ENCODE measurements at places on chromosomes 5 and 9. TPM values are rescaled to one million over a fixed set of nuclear protein-coding genes. Genes with fewer than 3 reads are reported as not detected.

Gene SLC34A1
- total RNA-seq, result not detected

Gene UNC5A
- total RNA-seq, result 1.1 TPM

DNA sequence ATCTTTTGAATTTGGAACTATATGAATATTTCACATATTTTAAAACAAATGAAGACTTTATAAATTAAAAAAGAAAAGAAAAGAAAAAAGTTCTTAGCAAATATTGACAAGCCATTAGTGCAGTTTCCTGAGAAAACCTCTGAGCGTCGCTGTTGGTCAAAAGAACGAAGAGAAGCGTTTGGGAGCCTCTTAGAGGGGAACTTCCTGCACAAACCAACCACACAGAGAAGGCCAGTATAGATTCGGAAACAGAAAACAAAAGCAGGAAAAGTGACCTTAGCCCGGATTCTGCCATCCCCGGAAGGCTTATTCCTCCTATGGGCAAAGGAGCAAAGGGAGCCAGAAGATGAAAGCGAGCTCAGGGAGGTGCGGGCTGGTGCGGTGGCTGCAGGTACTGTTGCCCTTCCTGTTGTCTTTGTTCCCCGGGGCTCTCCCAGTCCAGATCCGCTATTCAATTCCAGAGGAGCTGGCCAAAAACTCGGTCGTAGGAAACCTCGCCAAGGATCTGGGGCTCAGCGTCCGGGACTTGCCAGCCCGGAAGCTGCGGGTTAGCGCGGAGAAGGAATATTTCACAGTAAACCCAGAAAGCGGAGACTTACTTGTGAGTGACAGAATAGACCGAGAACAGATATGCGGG, at the start of gene PCDHGB2:
PCDHGB2 (plus strand) TSS at position 205 of the 637 bp plus-strand sequence; CDS start at position 347, 142 bp downstream.
- no peak for DNase-seq

DNA sequence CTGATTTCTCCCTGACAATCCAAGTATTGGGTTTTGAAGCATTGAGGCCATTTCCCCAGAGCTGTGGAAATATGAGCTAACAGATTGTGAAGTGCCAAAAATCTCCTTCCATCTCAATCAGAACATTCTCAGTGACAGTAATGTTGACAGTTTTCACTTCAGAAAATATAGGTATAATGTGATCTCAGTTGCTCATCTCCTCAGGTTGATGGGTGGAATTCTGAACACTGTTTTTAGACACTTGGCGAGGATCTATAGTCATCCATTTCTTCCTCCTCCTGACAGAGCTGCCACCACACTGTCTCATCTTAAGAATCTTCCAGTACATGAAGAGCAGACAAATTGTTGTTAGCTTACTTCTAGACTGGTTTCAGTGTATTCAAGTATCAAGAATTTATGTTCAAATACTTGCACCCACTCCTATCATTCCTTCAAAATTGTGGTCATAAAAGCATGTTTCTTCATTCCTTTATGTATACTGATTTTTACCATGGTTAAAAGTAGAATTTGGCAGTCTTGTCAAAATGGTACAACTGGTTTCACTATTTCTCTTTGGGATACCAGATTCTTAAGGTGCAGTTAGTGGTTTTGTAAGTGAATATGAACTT, 199.7 kb upstream of the TLE4 start:
- DNase-seq, result no peak

DNA sequence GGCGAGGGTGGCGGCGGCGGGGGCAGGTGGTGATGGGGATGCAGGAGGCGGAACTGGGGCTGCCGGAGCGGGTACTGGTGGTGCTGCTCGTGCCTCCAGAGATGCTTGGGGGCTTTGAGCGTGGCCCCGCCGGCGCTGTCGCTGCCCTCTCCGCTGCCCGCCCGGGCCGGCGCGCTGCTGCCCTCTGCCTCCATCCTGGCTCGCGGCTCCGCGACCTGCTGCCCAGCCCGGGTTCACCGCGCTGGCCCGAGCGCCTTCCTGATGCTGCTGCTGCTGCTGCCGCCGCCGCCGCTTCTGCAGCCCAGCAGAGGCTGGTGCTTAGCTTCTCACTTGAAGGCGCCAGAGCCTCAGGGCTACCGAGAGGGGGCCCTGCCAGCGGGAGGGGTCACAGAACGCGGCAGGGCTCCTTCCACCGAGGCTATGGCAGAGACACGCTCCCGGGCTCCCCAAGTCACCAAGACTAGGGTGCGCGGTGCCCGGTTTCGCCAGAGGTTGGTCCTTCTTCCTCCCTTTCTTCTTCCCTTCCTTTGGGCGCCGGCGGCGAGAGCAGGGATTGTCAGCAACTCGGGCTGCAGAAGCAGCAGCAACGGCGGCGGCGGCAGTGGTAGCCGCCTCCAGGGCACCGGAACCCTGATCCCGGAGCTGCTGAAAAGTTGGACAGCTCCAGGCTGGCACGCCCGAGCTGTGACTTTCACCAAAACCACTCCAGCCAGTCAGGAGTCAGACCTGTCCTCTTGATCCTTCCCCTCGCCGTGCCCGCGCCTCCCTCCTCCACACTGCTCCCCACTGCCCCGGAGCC, at the start of gene PDE4D:
PDE4D (minus strand) TSS at position 298 of the 799 bp plus-strand sequence.
- DNase-seq, result peak; percentile 31

DNA sequence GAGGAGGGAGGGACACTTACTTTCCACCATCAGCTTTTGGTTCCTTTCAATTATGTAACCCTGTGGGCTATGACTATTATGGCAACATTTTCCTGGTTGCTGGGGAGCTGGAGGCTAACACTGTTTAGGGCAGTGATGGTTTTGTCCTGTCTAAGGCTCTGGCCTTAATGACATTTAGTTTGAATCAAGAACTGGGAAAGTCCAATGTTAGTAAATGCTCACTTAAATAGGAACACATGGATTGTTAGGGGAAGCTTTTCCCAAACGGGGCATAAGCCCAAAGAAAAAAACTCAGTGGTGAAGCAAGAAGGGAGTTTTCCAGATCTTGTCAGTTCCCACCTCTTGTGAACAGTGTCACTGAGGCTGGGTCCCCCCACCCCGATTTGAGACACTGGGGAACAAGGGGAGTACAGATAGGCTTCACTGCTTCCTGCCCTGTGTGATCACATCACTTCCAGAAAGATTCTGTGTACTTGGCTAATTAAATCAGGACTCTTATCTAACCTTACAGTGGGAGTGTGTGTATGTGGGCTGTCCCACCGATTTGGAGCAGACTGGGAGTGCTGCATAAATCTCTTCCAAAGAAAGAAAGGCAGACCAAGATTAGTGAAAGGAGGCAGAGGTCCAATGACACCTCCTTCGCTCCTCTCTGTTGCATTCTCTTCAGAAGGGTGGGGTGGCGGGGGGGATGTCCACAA, 206.4 kb downstream of the PTTG1 start:
- DNase-seq, result no peak

DNA sequence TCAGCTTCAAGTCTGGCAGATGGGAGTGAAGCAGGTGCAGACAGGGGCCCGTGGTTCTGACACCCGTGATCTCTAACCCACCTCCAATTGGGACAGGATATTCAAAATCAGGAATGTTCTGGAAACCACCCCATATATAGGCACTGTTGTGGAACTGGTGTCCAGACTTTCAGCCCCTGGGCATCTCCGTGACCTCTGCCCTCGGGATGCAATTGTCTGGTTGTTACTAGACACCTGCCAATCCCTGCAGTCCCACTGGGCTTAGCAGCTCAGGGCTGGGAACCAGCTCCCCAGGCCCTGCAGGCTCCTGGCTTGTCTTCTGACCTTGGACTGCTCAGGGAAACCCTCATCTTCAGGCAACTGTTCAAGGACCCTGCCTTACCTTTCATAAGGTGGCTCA, 38.8 kb downstream of the NTNG2 start:
- no peak for DNase-seq

DNA sequence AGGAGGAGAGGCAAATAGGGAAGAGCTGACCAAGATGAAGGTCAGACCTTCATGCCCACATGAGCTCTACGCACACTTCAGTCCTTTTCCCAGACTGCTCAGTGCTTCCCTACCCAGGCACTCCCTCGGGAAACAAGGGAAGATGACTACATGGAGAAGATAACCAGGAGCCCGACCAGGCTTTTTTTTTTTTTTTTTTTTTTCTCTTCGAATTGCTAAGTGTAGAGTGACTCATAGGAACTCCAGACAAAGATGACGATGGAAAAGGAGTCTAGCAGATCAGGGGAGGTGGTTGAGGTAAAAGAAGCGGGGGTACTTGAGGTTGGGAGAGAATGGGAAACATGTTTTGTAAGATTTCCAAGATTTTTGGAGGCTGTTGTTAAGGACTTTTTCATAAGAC, 526.1 kb downstream of the BNC2 start:
- peak; percentile 52 for DNase-seq

Measured in kidney epithelial cell (primary cell).